ENCODE measurements at places on chromosomes 6 and 20. TPM values are rescaled to one million over a fixed set of nuclear protein-coding genes. Genes with fewer than 3 reads are reported as not detected.

GRCh38 chr6:151096255-151096612 lies 143.5 kb upstream of the AKAP12 start:
- DNase-seq, result no peak
- no peaks in the 10 kb centered on the region for H3K36me3 ChIP-seq
- no peaks in the 10 kb centered on the region for H3K4me1 ChIP-seq
- peaks cover 1% of the 10 kb centered on the region for H3K27me3 ChIP-seq
- no peak overlapping the region for H3K4me3 ChIP-seq

DNA sequence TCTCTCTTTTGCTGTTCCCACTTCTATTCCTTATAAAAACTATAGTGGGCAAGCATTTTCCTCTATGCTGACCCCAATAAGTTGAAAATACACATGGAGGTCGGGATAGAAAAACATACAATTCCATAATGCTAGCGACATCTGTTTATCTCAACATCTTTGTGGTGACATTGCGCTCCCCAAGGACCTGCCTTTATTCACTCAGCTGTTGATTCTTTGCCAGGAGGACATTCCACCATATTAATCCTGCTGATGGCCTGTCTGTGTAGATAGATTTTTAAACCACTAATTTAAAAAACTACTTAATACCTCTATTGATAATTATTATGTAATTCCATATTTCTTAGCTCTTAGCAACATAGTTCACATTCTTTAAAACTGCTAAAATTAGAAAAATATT lies 555.3 kb upstream of the MAP3K7 start:
- no peaks in the 10 kb centered on the region for H3K36me3 ChIP-seq
- no peaks in the 10 kb centered on the region for H3K27me3 ChIP-seq
- peaks cover 6% of the 10 kb centered on the region for H3K4me1 ChIP-seq

The BMP6 gene
- total RNA-seq, result 0.25 TPM

The SLC26A8 gene
- total RNA-seq, result 0.29 TPM

DNA sequence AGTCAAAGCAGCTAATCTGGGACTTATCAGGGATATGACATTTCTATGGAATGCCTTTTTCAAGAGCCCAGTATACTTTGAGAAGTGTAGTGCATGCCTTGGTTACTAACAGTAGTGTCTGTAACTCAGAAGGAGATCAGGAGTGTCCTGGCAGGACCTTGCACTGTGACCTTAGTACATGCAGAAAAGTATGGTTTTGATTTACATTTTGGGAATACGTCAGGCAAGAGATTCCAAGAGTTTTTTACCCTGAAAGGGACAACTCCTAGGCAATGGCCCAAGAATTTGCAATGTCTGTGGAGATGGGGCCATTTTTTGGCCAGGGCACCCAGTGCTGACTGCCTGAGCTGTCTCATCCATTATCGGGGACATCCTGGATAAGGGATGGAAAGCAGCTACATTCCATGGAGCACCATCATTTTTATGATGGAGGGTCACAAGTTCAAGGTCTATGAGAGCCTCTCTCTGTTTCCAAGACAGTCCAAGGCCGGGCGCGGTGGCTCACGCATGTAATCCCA lies 80.2 kb downstream of the FAM50B start:
- H3K4me3 ChIP-seq, result no peak overlapping the region
- H3K4me1 ChIP-seq, result peaks cover 15% of the 10 kb centered on the region
- peaks cover 5% of the 10 kb centered on the region for H3K27me3 ChIP-seq
- no peaks in the 10 kb centered on the region for H3K36me3 ChIP-seq

DNA sequence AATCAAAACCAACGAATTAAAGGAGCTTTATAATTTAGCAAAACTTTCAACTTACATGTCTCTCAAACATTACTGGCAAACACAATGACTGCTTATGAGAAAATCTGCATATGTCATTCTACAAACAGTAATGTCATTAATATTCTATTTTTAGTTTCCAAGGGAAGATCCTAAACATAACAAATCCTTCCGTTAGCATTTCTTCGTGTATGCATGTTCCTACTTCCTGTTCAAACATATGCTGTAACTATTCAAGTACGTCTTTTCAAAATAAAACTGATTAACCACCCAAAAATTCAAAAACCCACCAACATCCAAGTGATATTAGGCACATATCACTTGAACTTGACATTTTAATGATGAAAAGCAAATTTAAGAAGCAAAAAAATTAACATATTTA lies 131.3 kb downstream of the HACE1 start:
- H3K4me3 ChIP-seq, result no peak overlapping the region
- H3K27ac ChIP-seq, result no peak overlapping the region
- H3K36me3 ChIP-seq, result no peaks in the 10 kb centered on the region
- DNase-seq, result no peak
- H3K27me3 ChIP-seq, result no peaks in the 10 kb centered on the region
- H3K4me1 ChIP-seq, result peaks cover 3% of the 10 kb centered on the region

- H3K4me1 ChIP-seq, result peaks cover 3% of the 10 kb centered on the region
- H3K27ac ChIP-seq, result no peak overlapping the region
- peak overlapping the region; percentile 77 for H3K4me3 ChIP-seq
- H3K27me3 ChIP-seq, result peaks cover 27% of the 10 kb centered on the region
- H3K36me3 ChIP-seq, result no peaks in the 10 kb centered on the region
Observed at GRCh38 chr6:10425975-10426780, 11.3 kb upstream of the TFAP2A start.

- H3K27me3 ChIP-seq, result peaks cover 7% of the 10 kb centered on the region
- no peak overlapping the region for H3K27ac ChIP-seq
- no peak for DNase-seq
Observed at GRCh38 chr20:56843817-56844216, 214.7 kb downstream of the TFAP2C start.

GRCh38 chr20:4813076-4813862 lies 91.6 kb downstream of the PRND start:
- H3K4me1 ChIP-seq, result peaks cover 16% of the 10 kb centered on the region
- peaks cover 5% of the 10 kb centered on the region for H3K36me3 ChIP-seq
- H3K4me3 ChIP-seq, result no peak overlapping the region
- no peak for DNase-seq

DNA sequence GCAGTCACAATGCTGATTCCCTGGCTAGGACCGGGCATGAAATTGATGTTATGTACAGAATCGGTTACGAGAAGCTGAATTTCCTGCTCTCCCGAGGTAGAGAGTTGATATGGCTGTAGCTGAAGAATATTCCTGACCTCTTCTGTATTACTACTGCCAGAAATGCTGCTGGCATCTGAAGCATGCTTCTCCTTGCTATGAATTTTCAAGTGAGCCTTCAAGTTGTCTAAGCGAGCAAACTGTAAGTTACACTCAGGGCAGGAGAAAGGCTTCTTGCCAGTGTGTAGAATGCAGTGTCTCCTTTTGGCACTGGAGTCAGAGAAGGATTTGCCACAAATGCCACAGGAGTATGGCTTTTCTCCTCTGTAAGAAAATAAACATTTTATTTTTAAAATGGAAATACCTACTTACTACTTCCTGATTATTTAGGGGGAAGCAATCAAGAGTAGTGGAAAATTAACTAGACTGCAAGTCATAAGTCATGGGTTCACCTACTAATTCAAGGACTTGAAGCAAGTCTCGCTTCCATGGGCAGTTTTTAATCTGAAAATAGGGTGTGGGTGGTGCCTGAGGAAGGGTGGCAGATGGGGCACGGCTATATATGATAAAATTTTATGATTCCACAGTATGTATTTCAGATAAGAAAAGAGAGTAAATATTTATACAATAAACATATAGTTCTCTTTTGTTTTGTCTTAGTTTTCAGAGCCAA lies 10.8 kb upstream of the MICAL1 start:
- H3K4me3 ChIP-seq, result no peak overlapping the region
- DNase-seq, result no peak
- H3K4me1 ChIP-seq, result no peaks in the 10 kb centered on the region
- H3K27me3 ChIP-seq, result no peaks in the 10 kb centered on the region
- H3K36me3 ChIP-seq, result no peaks in the 10 kb centered on the region

- H3K4me3 ChIP-seq, result no peak overlapping the region
- H3K27me3 ChIP-seq, result peaks cover 2% of the 10 kb centered on the region
- no peaks in the 10 kb centered on the region for H3K36me3 ChIP-seq
- H3K4me1 ChIP-seq, result no peaks in the 10 kb centered on the region
- DNase-seq, result no peak
Observed at GRCh38 chr6:145744619-145745018, 9.3 kb upstream of the EPM2A start.

The HTR1B gene
- 4.2 TPM for total RNA-seq

The SEMG1 gene
- total RNA-seq, result not detected

The SOBP gene
- 16.1 TPM for total RNA-seq

DNA sequence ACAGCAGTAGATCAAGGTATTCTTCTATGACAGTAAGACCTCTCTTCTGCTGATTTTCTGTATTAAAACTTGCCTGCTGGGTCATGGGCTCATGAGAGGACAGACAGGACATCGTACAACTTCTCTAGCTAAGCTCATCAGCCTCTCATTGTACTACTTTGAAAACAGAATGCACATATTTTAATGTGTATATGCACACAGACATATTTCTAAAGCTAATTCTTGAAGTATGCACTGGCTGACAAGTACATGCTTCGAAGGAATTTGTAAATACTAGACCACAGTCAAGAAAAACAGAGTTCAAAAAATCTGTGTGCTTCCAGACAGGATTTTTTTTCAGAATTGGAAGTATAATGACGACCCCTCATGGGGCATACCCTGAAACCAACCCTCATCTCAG lies 81.7 kb upstream of the CD83 start:
- H3K4me3 ChIP-seq, result no peak overlapping the region
- H3K4me1 ChIP-seq, result peaks cover 5% of the 10 kb centered on the region
- no peak overlapping the region for H3K27ac ChIP-seq
- no peak for DNase-seq
- H3K36me3 ChIP-seq, result no peaks in the 10 kb centered on the region

DNA sequence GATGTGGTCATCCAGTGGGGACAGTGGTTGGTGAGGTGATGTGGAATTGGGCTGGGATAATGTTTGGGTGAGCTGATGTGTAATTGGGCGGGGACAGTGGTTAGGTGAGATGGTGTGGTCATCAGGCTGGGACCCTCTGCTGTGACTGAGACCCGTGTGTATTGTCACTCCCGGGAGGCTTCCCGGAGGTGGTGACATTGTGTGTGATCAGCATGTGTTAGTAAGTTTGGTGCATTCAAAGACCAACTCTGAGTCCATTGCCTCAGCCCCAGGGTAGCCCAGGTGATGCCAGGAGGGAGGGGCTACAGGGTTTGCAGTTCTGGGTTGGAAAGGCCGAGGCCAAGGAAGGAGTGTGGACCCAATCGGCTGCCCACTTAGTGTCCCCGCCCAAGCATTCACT lies 375.5 kb downstream of the TAF4 start:
- H3K36me3 ChIP-seq, result peaks cover 7% of the 10 kb centered on the region
- H3K4me3 ChIP-seq, result no peak overlapping the region
- peaks cover 3% of the 10 kb centered on the region for H3K4me1 ChIP-seq
- H3K27ac ChIP-seq, result no peak overlapping the region
- no peak for DNase-seq

DNA sequence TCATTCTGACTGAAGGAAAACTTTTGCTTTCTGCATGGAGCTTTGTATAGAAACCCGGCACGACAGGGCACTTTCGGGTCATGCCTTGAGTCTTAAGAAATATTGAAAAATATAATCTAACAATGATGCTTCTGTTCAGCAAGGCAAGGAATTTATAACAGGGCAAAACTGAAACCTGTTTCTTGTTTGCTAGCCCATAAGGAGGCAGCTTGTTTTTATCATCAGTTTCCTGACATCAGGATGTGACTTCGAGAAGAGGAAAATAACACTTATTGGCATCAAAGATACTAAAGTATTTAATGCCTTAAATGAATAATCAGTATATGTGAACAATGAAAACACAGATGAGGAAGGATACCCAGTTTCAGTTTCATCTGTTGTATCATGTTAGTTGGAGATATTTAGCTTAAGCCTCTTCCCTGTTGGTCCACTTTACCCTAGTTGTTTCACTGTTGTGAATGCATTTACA lies 146.5 kb downstream of the CDKAL1 start:
- H3K27me3 ChIP-seq, result no peaks in the 10 kb centered on the region
- H3K36me3 ChIP-seq, result no peaks in the 10 kb centered on the region
- H3K4me3 ChIP-seq, result no peak overlapping the region
- DNase-seq, result no peak

- peaks cover 16% of the 10 kb centered on the region for H3K4me1 ChIP-seq
- peak; percentile 59 for DNase-seq
- H3K36me3 ChIP-seq, result no peaks in the 10 kb centered on the region
- H3K27ac ChIP-seq, result peak overlapping the region; percentile 54
- H3K4me3 ChIP-seq, result no peak overlapping the region
Observed at GRCh38 chr20:48329676-48330664, 497.8 kb downstream of the PREX1 start.

The ATAT1 gene
- 131 TPM for total RNA-seq

The EYS gene
- 13.2 TPM for total RNA-seq

DNA sequence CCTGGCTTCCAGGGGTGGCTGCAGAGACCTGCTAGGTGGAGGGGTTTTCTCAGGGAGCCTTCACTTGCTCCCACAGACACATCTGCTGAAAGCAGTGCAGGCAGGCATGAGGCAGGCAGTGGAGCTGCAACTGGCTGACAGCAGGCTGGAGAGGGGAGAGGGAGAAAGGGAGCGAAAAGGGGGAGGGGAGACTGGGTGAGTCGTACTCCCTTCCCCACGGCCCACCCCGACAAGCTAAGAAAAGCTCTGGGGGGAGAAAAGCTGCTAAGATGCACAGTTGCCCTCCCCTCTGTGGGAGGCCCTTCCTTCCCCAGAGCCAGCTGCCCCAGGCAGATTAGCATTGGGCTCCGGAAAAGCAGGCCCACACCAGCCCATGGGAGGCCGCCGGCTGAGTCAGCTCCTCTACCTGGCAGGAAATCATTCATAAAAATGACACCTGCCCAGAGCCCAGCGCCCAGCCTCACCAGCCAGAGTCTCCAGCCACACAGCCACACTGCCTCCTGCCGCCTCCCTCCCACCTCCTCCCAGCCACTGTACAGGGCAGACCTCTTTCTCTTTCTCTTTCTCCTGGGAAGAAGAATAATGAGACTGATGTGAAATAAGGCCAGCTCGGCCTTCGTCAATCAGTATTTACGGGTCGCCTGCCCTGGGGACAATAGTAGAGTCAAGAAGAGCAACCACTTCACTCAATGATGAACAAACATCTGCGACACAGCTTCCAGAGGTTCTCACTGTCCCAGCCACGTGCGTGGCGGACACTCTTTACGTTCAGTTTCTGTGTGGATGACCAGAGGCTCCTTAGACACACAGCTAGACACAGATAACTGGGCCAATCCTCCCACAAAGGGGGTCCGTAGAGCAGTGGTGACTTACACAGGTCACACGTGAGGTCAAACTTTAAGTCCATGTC lies 7.7 kb upstream of the C20orf203 start:
- peak; percentile 72 for DNase-seq
- peaks cover 22% of the 10 kb centered on the region for H3K4me1 ChIP-seq
- H3K36me3 ChIP-seq, result no peaks in the 10 kb centered on the region
- H3K27ac ChIP-seq, result peak overlapping the region; percentile 82

DNA sequence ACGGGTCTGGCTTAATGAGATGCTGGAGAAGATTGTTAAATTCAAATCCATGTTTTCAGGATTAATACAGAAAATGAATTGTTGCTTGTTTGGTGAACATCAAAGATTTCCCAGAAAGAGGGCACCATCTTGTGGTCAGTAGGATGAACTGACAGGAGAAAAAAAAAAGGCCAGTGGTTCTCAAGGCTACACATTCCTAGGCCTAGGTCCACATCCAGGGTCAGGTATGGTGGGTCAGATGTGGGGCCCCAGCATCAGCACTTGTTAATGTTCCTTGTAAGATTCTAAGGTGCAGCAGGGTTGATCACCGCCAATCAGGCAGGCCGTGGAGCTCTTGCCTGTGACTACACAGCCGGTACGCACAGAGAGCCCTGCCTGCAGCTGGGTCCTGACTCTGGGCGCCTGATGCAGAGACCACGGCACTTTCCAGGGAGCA lies 34.0 kb upstream of the FOXO3 start:
- H3K27me3 ChIP-seq, result no peaks in the 10 kb centered on the region
- no peaks in the 10 kb centered on the region for H3K4me1 ChIP-seq
- H3K4me3 ChIP-seq, result no peak overlapping the region
- peak; percentile 23 for DNase-seq
- no peaks in the 10 kb centered on the region for H3K36me3 ChIP-seq

- peaks cover 14% of the 10 kb centered on the region for H3K4me1 ChIP-seq
- peaks cover 28% of the 10 kb centered on the region for H3K27me3 ChIP-seq
- no peak for DNase-seq
- peak overlapping the region; percentile 94 for H3K4me3 ChIP-seq
- peak overlapping the region; percentile 3 for H3K27ac ChIP-seq
Observed at GRCh38 chr6:27295301-27296079, 16.6 kb downstream of the POM121L2 start.
